ENCODE measurements at places on chromosomes 11 and 22.

GRCh38 chr11:134098566-134099184 lies 29.8 kb downstream of the JAM3 start:
- no peak for DNase-seq

DNA sequence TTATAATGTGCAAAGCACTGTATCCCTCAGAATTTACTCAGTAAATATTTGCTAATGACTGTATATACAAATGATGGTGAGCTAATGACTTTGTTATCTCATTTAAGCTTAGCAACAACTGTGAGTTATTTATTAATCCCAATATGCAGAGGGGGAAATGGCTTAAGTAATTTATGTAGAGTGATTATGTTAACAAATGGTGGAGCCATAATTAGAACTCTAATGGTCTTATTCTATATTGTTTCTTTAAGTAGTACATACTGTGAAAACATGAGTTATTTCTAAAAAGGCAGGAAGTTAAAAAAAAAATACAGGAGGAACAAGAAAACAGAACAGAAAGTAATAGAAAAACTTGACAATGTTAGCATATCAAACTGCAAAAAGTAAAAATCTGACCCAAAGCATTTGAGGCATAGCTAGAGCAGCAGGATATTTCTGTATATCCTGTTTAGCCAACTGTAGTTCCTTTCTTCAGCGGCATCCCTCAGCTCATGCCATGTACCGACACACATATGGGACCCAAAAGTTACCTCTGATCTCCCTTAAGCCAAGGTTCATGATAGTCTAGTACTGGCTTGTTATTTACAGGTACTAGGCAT lies 94.2 kb downstream of the FCHSD2 start:
- no peak for DNase-seq

GRCh38 chr11:6406370-6406769 lies 12.5 kb downstream of the APBB1 start:
- DNase-seq = no peak

DNA sequence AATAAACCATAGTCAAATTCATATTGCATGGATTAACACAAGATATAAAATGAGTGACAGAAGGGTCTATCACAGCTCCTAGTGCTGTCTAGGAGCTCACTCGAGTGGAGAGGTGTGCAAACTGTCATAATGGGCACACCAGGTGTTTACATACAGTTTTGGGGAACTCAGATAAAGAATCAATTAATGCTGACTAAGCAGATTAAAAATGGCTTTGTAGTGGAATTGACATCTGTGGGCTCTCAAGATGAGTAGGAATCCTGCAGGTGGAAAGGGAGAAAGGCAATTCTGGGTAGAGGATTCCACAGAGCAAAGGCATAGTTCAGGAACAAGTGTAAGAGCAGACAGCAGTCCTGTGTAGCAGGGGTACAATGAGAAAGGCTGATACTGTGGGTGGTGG lies 496.2 kb upstream of the CCDC90B start:
- no peak for DNase-seq

DNA sequence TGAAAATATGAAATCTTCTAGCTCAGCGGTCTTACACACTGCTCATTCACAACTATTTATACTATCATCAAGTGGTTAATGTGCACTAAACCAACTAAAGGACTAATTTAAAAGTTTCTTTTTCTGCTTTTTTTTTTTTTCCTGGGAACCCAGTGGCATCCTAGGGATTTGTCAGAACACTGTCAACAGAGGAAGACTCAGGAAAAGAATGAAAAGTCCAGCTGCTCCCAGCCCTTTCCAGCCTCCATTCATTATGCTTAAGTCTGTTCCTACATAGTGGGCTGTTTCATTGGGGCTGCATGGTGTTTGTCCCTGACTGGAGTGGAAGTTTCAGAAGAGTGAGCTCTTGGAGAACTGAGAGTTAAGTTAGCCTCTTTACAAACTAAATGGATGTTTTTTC lies 391.1 kb downstream of the AASDHPPT start:
- no peak for DNase-seq

DNA sequence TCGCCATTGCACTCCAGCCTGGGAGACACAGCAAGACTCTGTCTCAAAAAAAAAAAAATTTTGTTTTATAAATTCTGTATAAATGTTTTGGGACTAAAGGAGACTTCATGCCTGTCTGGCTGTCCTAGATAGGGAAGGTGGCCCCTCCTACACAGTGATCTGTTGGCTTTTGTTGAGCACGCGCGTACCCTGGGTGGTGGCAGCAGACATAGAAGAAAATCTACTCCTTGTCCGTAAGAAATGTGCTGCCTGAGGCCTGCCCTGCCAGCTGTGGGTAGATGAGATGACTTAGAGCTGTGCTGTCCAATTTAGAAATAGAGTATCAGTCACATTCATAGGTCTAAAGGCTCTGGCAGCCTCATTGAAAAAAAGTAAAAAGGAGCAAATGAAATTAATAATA lies 37.0 kb downstream of the AP2A2 start:
- DNase-seq = no peak

DNA sequence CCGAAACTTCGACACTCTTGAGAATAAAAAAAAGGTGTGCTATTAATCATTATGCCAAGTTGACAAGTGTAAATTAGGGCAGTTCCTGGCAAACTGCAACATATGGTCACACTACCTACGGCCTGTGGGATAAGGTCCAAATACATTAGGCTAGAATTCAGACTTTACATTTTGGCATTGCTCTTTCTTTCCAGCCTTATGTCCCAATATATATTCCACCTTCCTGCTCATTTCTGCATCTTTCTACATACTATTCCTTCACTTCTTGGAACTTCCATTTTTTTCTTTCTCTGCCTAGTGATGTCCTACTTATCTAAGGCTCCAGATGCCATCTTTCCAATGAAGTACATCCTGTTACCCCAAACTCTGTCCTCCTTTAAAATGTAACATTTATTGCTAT lies 577.2 kb downstream of the LRRC4C start:
- DNase-seq = no peak

GRCh38 chr22:43542681-43543521 lies 131.1 kb downstream of the MPPED1 start:
- DNase-seq = no peak

DNA sequence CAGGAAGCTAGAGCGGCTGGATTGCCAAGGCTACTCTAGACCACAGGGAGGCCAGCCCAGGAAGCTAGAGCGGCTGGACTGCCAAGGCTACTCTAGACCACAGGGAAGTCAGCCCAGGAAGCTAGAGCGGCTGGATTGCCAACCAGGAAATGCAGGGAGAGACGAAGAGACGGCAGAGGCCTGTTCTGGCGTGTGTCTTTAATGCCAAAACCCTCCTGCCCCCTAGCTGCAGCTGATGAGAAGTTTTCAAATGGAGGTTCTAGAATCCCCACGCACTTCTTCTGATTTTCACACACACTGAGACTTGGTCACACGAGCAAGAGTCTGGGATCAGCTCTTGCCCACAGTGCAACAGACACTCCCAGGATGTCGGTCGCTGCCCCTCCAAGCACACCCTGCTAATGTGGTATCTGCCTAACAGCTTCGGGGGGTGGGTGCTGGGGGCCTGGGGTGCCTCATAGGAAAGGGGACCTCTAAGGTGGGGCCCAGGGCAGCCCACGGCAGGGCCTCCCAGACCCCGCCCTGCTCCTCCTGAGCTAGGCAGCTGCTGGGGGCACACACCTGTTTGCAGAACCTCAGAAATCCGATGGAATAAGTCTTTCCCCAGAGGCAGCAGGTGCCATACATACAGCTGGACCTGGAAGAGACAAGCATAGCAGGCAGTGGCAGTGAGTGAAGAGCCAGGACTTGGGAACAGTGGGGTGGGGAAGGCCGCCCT lies 28.5 kb downstream of the MAFF start:
- DNase-seq = peak; percentile 51

DNA sequence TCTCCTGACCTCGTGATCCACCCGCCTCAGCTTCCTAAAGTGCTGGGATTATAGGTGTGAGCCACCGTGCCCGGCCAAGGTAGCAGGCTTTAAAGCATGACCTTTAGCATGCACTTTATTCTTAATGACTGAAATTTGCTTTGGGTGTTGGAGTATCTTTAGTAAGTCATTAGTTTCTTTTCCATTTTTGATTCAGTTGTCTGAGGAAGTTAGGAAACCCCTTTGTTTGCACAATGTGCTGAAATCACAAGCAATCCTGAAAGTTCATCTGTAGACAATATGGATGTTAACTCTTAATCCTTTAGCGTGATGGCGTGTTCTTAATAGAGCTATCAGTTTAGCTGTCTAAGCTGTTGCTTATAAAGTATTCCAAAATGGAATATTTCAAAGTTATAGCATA lies 16.8 kb downstream of the SDHD start:
- no peak for DNase-seq

- no peak for DNase-seq
Observed at GRCh38 chr11:13260963-13261588, 16.5 kb upstream of the BMAL1 start.

DNA sequence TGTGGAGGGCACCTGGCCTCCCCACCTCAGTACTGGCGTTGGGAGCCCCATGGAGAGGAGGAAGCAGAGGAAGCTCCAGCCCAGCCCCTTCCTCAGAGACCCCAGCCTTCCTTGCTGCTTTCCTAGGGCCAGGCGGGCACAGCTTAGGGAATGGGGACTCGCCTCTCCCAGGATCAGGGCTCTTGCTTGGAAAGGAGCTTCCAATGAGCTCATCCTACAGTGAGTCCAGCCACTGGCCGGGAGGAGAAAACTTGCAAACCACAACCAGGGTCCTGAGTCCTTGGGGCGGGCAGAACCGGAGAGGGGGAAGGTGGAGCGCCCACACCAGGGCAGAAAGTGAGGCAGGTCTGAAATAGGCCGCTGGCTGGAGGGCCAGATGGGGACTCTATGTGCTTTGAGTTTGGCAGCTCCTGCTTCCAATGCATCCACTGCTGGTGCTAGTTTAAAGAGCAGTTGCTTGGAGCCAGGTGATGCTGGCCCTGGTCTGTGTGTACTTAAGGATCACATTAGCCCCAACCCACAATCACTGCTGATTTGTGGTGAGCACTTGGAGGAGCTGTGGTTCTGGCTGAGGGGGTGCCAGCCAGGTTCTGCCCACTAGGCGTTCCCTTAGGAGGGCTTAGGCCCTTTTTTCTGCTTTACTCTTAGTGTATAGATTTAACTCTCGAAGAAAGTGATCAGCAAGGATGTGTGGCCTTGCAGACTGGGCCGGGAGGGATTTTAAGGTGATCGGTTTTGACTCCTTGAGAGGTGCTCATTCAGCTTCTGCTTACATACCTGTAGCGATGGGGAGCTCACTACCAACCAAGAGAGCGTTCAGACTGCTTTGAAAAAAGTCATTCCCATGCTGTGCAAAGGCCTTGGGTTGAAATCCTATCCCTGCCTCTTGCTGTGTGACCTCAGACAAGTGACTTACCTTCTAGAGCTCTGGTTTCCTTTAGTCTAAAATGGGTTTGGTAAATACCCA lies 81.9 kb downstream of the TP53I11 start:
- DNase-seq = no peak

- no peak for DNase-seq
Observed at GRCh38 chr11:94516725-94517124, 4.5 kb downstream of the C11orf97 start.

GRCh38 chr22:46795845-46796565 lies 33.6 kb downstream of the TBC1D22A start:
- DNase-seq = no peak

DNA sequence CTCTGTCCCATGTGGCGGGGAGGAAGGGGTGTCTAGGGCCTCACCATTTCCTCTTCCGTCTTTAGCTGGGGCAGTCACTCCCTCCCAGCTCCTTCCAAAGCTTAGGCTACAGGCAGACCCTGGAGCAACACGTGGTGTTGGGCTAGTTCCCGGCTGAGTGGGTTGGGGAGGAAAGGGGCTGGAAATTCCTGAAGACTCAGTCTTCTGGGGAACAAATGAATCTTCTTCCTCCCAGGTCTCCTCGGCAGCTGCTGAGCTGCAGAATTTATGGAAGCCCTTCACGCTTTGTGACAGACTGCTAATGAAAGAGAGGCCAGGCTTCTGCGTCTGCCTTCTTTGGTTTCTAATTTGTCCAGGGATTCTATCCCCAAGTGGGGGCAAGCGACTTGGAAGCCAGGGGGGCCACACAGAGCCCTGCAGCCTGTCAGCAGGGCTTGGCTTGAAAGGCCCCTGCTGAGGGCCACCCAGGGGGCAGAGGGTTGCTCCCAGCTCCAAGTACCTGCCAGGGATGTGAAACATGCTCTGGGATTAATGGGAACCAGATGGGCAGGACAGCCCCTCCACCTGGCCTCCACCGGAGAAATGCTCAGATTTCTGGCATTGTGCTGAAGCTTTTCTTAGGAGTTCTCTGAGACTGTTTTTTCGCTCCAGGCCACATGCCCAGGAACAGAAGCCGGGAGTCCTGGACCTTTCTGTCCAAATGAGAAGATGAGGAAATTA lies 123.1 kb downstream of the PKNOX2 start:
- no peak for DNase-seq

GRCh38 chr11:120794748-120795147 lies 229.2 kb upstream of the TBCEL start:
- DNase-seq = no peak

- no peak for DNase-seq
Observed at GRCh38 chr11:2394818-2395105, 5.8 kb upstream of the TSSC4 start.

GRCh38 chr22:44906999-44907644 lies 102.7 kb downstream of the PHF21B start:
- no peak for DNase-seq

- DNase-seq = no peak
Observed at GRCh38 chr11:65849771-65850216, 8.2 kb downstream of the CFL1 start.

DNA sequence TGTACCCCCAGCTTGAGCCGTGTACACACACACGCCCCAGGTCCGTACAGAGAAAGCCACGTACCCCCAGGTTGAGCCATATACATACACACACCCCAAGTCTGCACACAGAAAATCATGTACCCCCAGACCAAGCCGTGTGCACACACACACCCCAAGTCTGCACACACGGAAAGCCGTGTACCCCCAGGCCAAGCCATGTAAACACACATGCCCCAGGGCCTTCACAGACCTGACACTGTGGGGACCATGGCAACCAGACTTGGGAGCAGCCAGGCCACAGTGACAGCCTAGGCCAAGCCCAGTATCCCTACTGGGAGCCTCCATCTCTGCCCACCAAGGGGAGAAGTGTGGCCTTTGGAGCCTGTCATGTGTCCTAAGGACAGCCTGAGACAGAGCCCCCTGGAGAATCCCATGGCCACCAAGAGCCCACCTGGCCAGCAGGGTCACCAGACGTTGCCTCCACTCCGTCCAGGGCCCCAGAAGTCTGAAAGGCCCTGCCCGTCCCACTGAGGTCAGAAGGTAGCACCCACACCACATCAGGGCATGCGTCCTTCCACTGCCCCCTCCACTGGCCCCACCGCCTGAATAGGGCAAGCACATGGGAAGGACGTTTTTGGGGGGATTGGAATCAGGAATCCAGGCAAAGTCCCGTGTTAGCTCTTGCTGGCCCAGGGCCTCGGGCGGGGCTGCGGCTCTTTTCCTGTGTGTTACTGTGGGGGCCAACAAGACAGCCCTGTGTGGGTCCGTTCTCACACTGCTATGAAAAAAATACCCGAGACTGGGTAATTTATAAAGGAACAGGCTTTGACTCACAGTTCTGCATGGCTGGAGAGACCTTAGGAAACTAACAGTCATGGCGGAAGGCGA lies 636.7 kb downstream of the TBC1D22A start:
- DNase-seq = no peak

- peak; percentile 39 for DNase-seq
Observed at GRCh38 chr11:122505304-122506006, 150.1 kb upstream of the UBASH3B start.

- no peak for DNase-seq
Observed at GRCh38 chr11:17157761-17158160, 50.0 kb downstream of the PIK3C2A start.
